Osteocyte (in vitro differentiated cells): ENCODE measurements at places on chromosomes 6 and 20.

DNA sequence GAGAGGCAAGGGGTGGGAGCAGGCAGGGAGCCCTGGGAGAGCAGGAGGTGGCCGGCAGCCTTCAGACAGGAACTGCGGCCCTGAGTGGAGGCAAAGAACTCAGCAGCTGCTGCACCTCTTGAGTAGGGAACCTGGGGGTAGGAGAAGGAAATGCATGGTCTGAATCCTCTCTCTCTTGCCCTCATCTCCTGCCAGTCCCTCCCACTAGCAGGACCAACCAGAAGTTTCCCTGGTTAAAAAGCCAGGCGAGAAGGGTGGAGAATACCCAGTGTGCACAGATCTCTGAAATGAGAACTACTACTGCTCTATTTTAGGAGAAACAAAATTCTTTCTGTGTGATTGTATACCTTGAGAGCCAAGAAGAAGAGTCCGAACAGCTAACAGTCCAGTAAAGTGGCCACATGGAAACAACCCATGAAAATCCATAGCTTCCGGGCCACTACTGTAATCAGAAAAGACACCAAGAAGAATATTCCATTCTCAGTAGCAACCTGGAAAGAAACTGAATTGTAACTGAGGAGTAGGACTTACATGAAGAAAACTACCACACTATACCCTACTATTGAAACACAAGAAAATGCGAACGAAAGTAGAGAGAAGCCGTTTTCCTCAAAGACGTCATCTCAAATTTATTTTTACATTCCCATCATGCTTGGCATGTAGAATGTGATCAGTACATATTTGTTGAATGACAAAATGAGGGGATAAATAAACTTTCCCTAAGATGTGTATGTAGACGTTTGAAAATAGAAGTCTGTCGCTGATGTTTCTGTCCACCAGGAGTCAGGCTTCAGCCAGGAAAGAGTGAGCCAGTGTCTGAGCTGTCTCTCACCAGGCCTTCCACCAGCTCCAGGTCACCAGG is 25.6 kb downstream of the WRNIP1 start:
- no peak for DNase-seq

GRCh38 chr6:42154461-42155209 is 12.2 kb upstream of the C6orf132 start:
- DNase-seq, result no peak

- no peak for DNase-seq
Observed at GRCh38 chr6:81865712-81866111, 113.2 kb upstream of the TENT5A start.

DNA sequence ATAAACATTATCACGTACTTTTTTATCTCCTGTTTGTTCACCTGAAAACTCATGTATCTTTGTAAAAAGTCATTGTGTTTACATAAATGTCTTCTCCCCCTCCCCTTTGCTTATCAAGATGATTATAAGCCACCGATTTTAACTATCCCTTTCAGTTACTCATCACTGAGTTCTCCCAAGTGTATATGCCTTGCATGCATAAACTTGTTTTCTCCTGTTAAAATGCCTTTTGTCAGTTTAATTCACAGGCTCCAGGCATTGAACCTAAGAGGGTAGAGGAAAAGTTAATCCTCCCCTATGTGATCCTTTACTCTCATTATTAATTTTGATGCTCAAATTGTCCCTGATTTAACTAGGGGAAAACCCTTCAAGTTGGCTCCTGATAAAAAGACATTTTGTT is 24.2 kb downstream of the ANKEF1 start:
- no peak for DNase-seq

DNA sequence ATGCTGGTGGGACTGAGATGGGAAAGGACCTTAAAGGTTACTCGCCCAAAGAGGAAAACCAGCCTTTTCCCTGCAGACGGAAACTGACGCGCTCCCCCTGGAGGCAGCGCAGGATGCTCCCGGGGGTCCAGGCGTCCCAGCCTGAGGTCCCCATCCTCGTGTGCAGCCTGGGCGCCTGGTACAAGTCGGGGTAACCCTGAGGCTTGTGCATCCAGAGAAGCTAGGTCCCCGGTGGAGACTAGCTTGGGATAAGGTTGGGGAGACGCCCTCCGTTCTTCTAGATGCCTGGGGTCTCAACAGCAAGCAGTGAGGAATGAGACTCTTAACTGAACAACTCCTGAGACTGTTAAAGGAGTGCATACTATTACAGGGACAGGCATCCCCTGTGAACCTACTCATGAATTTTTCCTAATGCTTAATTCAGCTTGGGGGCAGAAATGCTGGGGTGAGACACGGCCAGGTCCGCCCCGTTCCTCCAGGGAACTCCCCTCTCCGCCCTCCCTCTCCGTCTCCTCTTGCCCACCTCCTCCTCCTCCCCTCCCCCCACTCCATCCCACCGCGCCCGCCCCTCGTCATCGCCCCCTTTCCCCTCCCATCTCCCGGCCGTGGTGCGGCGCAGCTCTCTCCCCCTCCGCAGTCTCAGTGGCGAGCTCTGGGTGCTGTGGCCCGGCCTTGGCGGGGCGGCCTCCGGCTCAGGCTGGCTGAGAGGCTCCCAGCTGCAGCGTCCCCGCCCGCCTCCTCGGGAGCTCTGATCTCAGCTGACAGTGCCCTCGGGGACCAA is at the start of gene PRSS35:
TSS of gene PRSS35 (plus strand) at position 634 of the 781 bp plus-strand sequence. CDS start 10,908 bp downstream, outside the sequence.
- peak; percentile 87 for DNase-seq

GRCh38 chr6:115706324-115706723 is 354.4 kb downstream of the FRK start:
- no peak for DNase-seq

DNA sequence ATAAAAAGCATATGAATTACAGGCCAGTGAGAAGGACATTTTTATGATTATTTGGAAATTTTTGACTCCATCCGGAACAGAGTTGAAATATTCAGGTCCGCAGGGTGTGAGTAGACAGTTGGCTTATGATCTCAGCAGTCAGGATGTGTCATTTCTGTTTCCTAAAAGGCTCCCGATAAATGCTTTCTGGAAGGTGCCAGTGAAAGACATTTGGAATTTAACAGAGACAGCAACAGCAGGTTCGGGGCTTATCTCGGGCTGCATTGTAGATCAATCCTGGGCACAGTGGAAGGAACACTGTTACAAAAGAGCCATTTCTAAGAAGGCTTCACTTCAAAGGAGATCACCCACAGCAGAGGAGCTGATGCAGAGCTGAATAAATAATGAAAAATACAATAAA is 934.4 kb downstream of the KIF16B start:
- no peak for DNase-seq

GRCh38 chr6:128062882-128063603 is 162.2 kb upstream of the THEMIS start:
- DNase-seq, result no peak

DNA sequence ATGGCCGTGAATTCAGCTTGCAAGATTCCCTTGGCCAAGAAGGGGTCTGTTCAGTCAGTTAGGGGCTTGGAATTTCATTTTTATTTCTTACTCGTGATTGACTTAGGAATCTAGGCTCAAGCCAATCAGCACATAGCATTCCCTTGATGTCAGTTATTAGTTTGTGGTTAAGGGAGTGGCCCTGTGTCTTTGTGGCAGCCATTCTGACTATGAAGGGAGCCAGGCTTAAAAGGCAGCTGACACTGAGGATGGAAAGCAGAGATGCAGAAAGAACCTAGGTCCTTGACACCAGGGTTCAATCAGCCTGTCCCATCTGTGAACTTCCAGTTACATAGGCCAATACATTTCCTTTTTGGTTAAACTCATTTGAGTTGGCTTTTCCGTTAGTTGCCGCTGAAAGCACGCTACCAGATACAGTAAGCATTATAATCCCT is 48.1 kb downstream of the MCUR1 start:
- no peak for DNase-seq

- no peak for DNase-seq
Observed at GRCh38 chr6:131640100-131640499, 3.0 kb downstream of the ENPP3 start.

- DNase-seq, result no peak
Observed at GRCh38 chr6:166530211-166531095, 56.0 kb downstream of the RAMACL start.

GRCh38 chr6:15520626-15521203 is 142.1 kb downstream of the DTNBP1 start:
- DNase-seq, result peak; percentile 54

- DNase-seq, result no peak
Observed at GRCh38 chr20:45416917-45417316, 976 bp downstream of the PIGT start.

GRCh38 chr6:111711476-111711875 is 105.8 kb upstream of the TRAF3IP2 start:
- no peak for DNase-seq

DNA sequence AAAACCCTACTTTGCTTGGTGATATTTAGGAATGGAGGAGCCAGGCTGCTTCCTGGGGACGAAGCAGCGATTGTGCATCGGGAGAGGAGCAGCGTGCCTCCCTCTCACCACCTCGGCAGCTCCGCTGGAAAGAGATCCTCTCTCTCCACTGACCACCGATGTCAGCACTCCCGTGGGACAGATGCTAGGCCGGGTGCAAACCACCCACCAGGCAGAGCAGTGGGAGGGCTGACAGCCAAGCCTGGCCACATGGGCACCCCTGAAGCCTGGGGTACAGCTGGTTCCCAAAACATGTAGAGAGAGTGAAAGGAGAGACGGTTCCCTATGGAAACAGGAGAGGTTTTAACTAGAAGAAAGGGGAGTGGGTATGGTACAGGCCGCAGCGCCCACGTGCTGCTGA is 220.0 kb downstream of the ANKRD60 start:
- no peak for DNase-seq
